PC-3 (cell line): ENCODE measurements at places on chromosomes 3 and 15. TPM values are rescaled to one million over a fixed set of nuclear protein-coding genes. Genes with fewer than 3 reads are reported as not detected.

The MUSTN1 gene
- 0.66 and 0.69 TPM in 2 replicates for total RNA-seq

The ST8SIA2 gene
- not detected in 2 replicates for total RNA-seq

The PCSK6 gene
- total RNA-seq: 2.7 and 3.7 TPM in 2 replicates

The TRIM42 gene
- total RNA-seq: not detected in 2 replicates

The SAMMSON gene
- total RNA-seq: not detected in 2 replicates

The SOX14 gene
- not detected in 2 replicates for total RNA-seq

The RBSN gene
- total RNA-seq: 18.7 and 26.8 TPM in 2 replicates

The MED12L gene
- total RNA-seq: 0.55 and 0.92 TPM in 2 replicates

The SPESP1 gene
- total RNA-seq: not detected in 2 replicates

The LZTFL1 gene
- total RNA-seq: 8.3 and 14.2 TPM in 2 replicates

The ROPN1 gene
- total RNA-seq: not detected in 2 replicates

The GPR27 gene
- 0.07 and 0.58 TPM in 2 replicates for total RNA-seq

The NOX5 gene
- 237 and 339 TPM in 2 replicates for total RNA-seq

The SCN11A gene
- total RNA-seq: not detected in 2 replicates

The GOLGA6A gene
- not detected in 2 replicates for total RNA-seq

The ZNF710 gene
- total RNA-seq: 12.9 and 21.2 TPM in 2 replicates

The MESP2 gene
- 1.1 and 1.3 TPM in 2 replicates for total RNA-seq
